ENCODE measurements at places on chromosomes 6 and 20.

GRCh38 chr6:109172101-109172746 lies 76.9 kb downstream of the CEP57L1 start:
- DNase-seq, result no peak

GRCh38 chr6:159252955-159253508 lies 83.8 kb downstream of the FNDC1 start:
- DNase-seq, result no peak

- DNase-seq, result no peak
Observed at GRCh38 chr20:62549499-62550086, 73.8 kb upstream of the GATA5 start.

DNA sequence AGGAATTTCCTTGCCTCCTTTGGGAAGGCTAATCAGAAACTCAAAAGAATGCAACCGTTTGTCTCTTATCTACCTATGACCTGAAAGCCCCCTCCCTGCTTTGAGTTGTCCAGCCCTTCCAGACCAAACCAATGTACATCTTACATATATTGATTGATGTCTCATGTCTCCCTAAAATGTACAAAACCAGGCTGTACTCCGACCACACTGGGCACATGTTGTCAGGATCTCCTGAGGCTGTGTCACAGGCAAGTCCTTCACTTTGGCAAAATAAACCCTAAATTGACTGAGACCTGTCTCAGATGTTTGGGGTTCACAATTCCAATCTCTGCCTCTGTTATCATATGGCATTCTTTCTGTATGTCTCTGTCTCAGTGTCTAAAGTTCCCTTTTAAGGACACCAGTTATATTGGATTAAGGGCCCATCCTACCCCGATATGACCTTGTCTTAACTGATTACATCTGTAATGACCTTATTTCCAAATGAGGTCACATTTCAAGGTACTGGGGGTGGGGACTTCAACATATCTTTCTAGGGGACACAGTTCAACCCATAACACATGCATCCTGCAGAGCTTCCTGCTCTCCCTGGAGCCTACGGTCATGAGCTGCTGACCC lies 513.5 kb upstream of the JARID2 start:
- DNase-seq, result no peak

GRCh38 chr6:14726816-14727493 lies 518.9 kb upstream of the JARID2 start:
- no peak for DNase-seq

GRCh38 chr20:34249291-34249690 lies 8.1 kb downstream of the ASIP start:
- DNase-seq, result no peak

GRCh38 chr6:16446273-16446672 lies 207.9 kb downstream of the GMPR start:
- no peak for DNase-seq

DNA sequence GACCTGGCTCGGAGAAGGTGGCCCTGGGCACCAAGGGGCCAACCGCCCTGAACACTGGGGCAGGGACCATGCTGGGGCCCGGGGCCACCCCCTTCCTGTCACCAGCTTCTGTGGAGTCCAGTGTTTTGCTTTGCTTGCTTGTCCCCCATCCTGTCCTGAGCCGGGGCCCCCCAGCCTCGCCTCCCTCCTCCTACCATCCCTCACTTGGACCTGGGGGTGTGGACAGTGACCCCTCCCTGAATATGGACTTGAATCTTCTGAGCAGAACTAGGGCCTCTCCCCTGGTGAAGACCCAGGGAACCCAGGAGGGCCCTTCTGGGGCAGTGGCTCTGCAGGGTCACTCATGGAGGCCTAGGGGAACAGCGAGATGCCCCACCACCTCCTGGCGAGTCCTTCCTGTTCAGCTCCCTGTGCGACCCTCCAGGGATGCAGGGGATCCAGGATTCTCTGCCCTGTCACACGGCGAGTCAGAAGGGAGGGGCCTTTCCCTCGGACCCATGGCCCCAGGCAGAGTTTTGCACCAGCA lies 41.6 kb downstream of the VSTM2L start:
- DNase-seq, result no peak

DNA sequence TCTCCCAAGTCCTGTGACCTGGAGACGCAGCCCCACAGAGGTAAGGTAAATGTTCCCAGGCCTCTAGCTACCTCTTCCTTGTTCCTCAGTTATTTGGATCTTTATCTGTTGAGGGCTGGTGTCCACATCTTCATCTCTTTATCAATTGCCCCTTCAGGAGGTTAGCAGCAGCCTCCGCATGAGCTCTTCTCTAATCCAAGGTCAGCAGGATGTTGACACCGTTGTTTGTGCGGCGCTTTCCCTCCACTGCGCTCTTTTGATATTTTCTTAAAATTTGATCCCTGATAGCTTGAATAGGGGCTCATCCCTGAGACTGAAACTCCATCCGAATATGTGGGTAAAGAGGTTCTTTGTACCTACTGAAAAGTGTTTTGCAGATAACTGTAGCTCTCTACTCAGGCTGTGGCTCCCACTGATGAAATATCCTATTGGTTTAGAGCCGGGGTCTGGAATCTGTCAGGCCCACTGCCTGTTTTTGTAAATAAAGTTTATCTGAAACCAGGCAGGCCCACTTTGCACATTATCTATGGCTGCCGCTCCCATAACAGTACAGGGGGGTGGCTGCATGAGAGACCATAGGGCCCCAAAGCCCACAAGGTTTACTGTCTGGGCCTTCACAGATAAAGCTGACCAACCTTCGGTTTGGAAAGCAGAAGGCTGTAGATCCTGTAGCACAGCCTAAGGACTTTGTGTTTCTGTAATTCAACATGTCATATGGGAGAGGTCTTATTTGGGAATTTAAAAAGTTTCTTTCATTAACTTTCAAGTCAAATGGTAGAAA lies 362.6 kb downstream of the QKI start:
- DNase-seq, result no peak

DNA sequence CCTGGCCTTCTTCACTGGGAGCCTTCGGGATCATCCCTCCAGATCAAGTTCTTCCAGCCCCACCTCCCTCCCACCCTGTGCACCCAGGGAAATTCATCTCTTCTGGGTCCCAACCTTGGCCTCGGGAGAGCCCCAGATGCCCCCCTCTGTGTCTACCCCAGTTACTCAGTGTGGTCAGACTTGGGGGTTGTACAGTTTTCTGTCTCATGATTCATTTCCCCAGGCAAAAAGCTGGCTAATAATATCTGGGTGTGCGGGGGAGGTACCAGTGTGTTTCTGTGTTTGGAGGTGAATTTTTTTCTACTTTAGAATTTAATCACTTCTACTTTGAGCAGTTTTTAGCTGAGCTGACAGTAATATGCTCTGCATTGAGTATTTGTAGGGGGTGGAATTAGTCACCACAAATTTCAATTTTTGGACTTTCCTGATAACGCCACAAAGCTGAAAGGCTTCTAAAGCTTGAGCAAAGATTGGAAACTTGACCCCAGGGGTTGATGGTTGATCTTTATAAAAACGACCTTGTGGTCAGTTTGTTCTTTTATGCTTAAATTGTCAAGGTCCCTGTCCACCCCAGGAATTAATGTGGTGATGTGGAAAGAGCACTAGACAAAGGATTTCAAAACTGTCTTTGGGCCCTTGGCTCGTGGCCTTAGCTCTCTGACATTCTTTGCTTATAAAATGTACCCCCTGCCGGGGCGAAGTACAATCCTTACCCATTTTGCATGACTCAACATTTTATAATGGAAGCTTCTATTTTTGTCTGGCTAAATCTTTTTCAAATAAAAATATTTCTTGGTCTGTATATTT lies 284.7 kb upstream of the TAB2 start:
- peak; percentile 48 for DNase-seq

GRCh38 chr20:51978070-51978501 lies 175.8 kb upstream of the SALL4 start:
- DNase-seq, result no peak

DNA sequence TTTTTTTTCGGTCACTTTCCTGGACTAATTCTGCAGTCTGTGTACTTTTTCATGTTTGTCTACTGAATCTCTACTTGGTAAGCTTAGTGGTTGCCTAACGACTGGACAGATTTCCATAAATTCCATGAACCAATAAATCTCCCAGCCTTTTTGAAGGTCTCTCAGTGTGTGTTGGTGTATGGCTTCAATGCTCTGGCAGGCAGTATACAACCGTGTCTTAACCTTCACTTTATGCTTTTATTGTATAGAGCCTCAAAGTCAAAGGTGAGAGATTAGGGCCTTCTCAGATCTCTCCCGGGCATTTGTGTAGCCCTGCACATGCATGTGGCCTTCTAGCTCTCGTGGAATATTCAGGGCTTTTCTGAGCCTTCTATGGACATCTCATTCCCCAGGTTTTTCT lies 14.3 kb upstream of the CMTR1 start:
- DNase-seq, result no peak

DNA sequence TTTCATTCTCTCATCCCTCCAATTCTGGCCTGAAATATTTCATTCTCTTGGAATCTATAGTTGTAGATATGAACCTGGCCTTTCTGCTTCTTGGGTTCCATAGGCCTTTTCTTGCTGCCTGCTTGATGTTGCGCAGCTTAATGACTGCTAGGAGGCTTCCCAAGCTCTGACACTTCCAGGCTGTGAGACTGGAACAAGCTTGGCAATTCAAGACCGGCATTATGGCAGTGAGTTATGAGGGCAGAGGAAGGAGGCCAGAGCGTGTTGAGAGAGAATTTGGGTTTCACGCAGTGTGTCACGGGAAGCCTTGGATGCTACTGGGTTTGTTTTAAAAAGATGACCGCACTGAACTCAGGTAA lies 948 bp upstream of the DNAJC5 start:
- DNase-seq, result no peak

DNA sequence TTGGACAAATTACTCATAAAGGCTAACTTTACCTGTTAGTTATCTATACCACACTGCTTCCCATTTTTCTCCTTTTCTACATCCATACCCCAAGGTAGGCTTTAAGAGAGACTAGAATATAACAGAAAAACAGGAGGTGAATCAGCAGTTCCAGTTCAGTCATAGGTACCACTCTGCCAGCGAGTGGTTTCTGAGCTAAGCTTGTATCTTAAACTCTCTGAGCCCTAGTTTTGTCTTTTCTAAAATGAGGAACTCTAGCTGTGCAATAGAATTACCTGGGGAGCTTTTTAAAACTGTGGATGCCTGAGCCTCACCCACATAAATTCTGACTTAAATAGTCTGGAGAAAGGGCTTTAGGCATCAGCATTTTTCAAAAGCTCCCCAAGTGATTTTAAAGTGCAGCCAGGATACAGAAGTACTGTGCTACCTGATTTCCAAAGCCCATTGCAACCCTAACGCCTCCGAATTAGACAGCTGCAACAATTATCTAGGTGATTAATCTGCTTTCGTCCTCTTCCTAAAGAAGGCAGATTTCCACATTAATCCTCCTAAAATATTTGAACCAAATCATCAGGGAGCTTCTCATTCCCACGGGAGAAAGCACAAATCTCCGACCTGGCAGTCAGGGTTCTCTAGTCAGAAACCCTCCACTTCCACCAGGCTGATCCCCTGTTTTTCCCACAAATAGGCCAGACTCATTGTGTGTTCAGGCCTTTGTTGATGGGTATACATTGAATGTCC lies 37.4 kb upstream of the RPL7L1 start:
- no peak for DNase-seq

GRCh38 chr20:19363476-19363875 lies 151.0 kb downstream of the SLC24A3 start:
- no peak for DNase-seq

GRCh38 chr6:5084781-5085647 lies at the start of gene PPP1R3G:
Gene PPP1R3G, plus strand, starts transcription at chr6:5085341. Its CDS starts 145 bp downstream, at chr6:5085486.
- DNase-seq, result no peak

DNA sequence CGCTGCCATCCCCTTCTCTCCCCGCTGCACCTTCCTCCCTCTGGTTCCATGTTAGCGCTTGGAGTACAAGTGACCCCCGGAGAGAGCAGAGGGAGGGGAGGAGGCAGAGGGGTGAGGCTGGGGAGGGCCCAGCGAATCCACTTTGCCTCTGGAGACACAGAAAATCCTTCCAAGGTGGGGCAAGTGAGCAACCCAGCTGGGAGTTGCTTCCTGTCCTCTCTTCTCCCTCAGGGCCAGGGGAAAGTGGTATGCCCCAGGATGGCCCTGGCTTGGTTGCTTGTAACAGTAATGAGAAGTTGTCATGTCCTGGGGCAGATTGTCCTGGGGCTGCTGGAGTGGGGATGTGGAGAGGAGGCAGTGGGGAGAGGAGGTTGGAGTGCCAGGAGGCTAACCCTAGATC lies 691 bp upstream of the ANGPT4 start:
- DNase-seq, result no peak

DNA sequence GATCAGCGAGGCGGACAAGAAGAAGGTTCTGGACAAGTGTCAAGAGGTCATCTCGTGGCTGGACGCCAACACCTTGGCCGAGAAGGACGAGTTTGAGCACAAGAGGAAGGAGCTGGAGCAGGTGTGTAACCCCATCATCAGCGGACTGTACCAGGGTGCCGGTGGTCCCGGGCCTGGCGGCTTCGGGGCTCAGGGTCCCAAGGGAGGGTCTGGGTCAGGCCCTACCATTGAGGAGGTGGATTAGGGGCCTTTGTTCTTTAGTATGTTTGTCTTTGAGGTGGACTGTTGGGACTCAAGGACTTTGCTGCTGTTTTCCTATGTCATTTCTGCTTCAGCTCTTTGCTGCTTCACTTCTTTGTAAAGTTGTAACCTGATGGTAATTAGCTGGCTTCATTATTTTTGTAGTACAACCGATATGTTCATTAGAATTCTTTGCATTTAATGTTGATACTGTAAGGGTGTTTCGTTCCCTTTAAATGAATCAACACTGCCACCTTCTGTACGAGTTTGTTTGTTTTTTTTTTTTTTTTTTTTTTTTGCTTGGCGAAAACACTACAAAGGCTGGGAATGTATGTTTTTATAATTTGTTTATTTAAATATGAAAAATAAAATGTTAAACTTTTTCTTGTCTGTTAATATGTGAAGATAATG lies 2.2 kb downstream of the HSPA1B start:
- no peak for DNase-seq

- no peak for DNase-seq
Observed at GRCh38 chr6:21334651-21335050, 258.9 kb upstream of the SOX4 start.

DNA sequence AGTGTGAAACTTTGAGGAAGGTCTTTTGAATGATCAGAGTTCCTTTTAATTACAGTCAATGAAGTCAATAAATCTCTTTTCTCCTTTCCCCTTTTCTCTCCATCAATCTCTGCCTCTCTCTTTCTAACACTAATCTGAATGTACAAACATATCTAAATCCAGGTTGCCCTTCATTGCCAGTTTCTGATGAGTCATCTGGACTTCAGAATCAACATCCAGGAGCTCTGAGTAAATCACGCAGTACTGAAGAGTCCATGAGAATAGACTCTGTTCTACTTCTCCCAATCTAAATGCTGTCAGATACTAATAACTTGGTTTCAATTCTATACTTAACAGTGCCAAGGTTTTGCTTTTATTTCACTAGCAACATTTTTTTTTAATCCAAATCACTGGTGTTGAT lies 238.7 kb upstream of the THEMIS start:
- DNase-seq, result no peak

- no peak for DNase-seq
Observed at GRCh38 chr6:154386848-154387717, 30.5 kb upstream of the IPCEF1 start.

- no peak for DNase-seq
Observed at GRCh38 chr6:144955859-144956258, 670.7 kb downstream of the UTRN start.

DNA sequence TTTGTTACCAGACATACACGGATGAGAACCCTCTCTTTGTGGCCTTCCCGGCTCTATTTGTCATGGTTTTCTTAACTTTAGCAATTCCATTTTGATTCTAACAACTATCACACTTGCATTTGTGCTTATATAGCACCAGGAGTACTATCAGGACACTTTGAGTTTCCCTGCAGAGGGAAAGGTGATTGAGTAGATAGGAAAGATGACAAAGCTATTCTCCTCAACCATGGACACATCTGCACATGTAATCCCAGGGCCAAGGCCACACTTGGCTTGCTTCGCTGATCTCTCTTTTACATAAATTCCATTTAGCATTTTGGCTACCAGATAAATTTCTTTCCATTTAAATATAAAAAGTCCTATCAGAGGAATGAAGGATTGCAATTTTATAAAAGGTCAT lies 23.3 kb upstream of the CFAP206 start:
- no peak for DNase-seq

Measured in activated T-helper 1 cell treated with anti-CD3 and anti-CD28 coated beads, Interleukin-2, amount 50 U/mL, for 16 hours (primary cell).